ENCODE measurements at places on chromosomes 4 and X.

- no peak for DNase-seq
- no peaks in the 10 kb centered on the region for H3K4me1 ChIP-seq
- no peaks in the 10 kb centered on the region for H3K36me3 ChIP-seq
- no peaks in the 10 kb centered on the region for H3K27me3 ChIP-seq
- H3K4me3 ChIP-seq = no peak overlapping the region
Measured at GRCh38 chr4:83993774-83994173, 457.9 kb downstream of the GPAT3 start.

DNA sequence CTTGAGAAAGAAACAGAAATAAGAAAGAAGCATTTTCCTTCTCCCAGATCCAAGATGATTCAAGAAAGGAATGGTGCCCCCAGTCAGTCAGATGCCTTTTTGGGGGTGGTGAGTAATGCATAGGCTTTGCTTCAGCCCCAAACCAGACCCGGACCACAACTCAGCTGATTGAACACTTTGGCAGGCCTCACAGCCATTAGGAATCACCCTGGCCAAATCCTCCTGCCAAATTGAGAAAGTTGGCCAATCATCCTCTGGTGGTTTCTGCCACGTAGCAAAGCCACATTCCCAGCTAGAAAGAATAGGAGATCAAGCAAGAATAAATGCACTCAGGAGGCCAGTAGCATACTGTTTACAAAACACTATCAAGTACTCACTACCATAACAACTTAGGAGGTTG, 33.7 kb downstream of the FRMD7 start:
- no peaks in the 10 kb centered on the region for H3K27me3 ChIP-seq
- H3K4me3 ChIP-seq = no peak overlapping the region
- no peaks in the 10 kb centered on the region for H3K36me3 ChIP-seq
- H3K4me1 ChIP-seq = no peaks in the 10 kb centered on the region
- no peak overlapping the region for H3K27ac ChIP-seq

GRCh38 chr4:78551420-78552351, at the start of gene ANXA3:
Gene ANXA3 (plus strand): TSS chr4:78551770. CDS start chr4:78554474, 2,704 bp downstream.
- no peak within 1 kb of the TSS for H3K4me3 ChIP-seq
- DNase-seq = no peak
- H3K27ac ChIP-seq = no peak within 1 kb of the TSS
- no peaks in the 10 kb centered on the region for H3K4me1 ChIP-seq
- peaks cover 14% of the 10 kb centered on the region for H3K27me3 ChIP-seq

DNA sequence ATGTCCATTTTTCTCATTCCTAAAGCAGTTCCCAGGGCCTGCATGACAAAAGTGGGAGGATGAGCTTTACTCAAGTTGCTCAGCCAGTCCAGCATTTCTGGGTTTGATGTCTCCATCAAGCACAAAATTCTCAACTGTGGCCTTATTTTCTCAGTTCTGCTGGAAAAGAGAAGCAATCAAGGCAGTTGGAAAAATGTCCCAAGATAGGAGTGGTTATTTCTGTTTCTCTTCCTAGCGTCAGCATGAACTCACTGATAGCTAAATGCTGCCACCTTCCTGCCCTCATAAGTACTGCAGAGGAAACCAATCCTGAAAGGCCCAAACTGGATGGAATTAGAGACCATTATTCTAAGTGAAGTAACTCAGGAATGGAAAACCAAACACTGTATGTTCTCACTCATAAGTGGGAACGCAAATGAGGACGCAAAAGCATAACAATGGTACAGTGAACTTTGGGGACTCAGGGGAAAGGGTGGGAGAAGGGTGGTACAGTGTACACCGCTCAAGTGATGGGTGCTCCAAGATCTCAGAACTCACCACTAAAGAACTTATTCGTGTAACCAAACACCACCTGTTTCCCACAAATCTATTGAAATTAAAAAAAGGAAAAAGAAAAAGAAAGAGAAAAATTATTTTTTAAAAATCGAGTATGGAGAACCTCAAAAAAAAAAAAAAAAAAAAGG, 29.6 kb downstream of the ADH7 start:
- H3K4me3 ChIP-seq = no peak overlapping the region
- H3K27me3 ChIP-seq = no peaks in the 10 kb centered on the region
- H3K36me3 ChIP-seq = no peaks in the 10 kb centered on the region

GRCh38 chr4:130056286-130056685, 960.3 kb downstream of the C4orf33 start:
- no peak for DNase-seq
- H3K4me1 ChIP-seq = no peaks in the 10 kb centered on the region
- H3K36me3 ChIP-seq = no peaks in the 10 kb centered on the region
- no peak overlapping the region for H3K4me3 ChIP-seq

DNA sequence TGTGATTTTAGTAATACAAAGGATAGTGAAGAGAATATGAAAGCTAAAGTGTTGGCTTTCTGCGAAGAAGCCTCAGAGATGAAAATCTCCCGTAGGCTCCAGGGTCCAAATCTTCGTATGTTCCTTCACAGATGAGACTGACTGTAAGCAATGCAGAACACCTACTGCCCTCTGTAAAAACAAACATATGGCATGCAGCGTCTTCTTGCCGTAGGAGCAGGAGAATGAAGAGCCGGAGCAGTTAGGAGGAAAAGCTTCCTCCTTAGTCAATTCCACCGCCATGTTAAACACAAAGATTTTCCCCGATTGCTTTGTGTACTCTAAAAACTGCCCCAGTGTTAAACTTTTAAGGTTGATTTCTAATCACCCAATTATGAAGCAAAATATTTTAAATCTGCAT, 22.5 kb downstream of the RWDD4 start:
- DNase-seq = no peak
- H3K36me3 ChIP-seq = no peaks in the 10 kb centered on the region
- no peak overlapping the region for H3K27ac ChIP-seq

- no peak overlapping the region for H3K4me3 ChIP-seq
- no peaks in the 10 kb centered on the region for H3K27me3 ChIP-seq
- H3K27ac ChIP-seq = no peak overlapping the region
- no peak for DNase-seq
- no peaks in the 10 kb centered on the region for H3K4me1 ChIP-seq
Measured at GRCh38 chrX:67545893-67546495, 2.2 kb downstream of the AR start.

DNA sequence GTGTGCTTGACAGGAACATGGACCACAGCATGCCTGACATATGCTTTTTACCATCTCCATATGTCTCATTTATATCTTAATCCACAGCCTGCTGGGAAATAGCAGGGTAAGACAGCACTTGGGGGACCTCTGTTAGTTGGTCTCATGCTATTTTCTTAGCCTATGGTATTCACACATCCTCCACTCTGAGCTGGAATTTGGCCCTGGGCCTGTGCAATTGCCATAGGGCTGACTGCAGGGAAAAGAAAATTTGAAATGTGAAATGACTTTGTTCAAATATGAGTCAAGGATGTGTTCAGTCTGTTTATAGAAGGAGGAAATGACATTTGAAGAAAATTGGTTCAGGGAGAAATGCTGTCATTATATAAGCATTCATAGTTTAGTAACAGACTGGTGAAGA, 9.6 kb upstream of the MAP7D3 start:
- H3K36me3 ChIP-seq = no peaks in the 10 kb centered on the region
- DNase-seq = no peak
- H3K27ac ChIP-seq = no peak overlapping the region
- peaks cover 12% of the 10 kb centered on the region for H3K4me1 ChIP-seq

- DNase-seq = no peak
- H3K27ac ChIP-seq = no peak overlapping the region
- H3K36me3 ChIP-seq = no peaks in the 10 kb centered on the region
- H3K27me3 ChIP-seq = no peaks in the 10 kb centered on the region
Measured at GRCh38 chr4:101186567-101187184, 160.7 kb downstream of the PPP3CA start.

DNA sequence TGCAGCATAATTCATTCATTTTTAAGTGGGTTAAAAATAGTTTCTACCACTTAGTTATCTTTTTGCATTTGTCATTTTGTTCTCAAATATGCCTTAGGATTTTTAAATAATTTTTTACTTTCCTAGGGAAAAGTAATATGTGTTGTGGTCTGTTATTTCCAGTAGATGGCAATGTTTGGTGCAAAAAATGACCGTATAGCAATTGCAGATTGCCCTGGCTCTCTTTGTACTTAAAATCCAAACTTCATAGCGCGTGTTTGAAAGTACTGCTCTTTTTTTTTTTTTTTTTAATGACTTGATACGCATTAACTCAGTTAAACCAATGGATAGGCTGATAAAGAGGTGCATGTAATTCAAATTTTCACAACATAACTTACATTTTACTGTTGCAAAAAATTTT, 74.4 kb upstream of the RBMX start:
- H3K36me3 ChIP-seq = no peaks in the 10 kb centered on the region
- H3K4me1 ChIP-seq = no peaks in the 10 kb centered on the region
- DNase-seq = peak; percentile 14
- H3K27me3 ChIP-seq = no peaks in the 10 kb centered on the region

- H3K27ac ChIP-seq = no peak overlapping the region
- H3K4me1 ChIP-seq = no peaks in the 10 kb centered on the region
- peaks cover 12% of the 10 kb centered on the region for H3K36me3 ChIP-seq
- no peak for DNase-seq
Measured at GRCh38 chr4:55993994-55994663, 45.4 kb downstream of the CEP135 start.

DNA sequence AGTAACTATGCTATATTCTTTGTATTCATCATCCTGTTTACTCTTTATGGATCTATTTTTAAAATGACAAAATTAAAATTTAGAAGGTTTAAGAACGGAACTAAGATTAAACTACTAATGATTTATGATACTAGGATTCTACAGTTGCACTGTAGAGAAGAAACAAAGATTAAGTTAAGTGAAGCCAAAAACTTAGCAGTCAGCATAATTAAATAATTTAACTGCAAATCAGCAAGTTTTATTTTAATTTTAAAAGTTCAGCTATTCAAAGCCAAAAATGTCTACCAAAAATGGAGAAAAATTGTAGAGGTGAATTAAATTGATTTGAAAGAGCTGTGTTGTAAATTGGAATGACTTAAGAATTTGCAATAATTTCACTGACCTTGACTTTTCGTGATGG, 30.8 kb downstream of the NDST4 start:
- no peaks in the 10 kb centered on the region for H3K4me1 ChIP-seq
- H3K27ac ChIP-seq = no peak overlapping the region
- H3K36me3 ChIP-seq = no peaks in the 10 kb centered on the region

- H3K36me3 ChIP-seq = no peaks in the 10 kb centered on the region
- H3K4me3 ChIP-seq = no peak overlapping the region
- H3K27me3 ChIP-seq = no peaks in the 10 kb centered on the region
- no peak overlapping the region for H3K27ac ChIP-seq
Measured at GRCh38 chrX:38548508-38548907, 12.8 kb upstream of the TSPAN7 start.

DNA sequence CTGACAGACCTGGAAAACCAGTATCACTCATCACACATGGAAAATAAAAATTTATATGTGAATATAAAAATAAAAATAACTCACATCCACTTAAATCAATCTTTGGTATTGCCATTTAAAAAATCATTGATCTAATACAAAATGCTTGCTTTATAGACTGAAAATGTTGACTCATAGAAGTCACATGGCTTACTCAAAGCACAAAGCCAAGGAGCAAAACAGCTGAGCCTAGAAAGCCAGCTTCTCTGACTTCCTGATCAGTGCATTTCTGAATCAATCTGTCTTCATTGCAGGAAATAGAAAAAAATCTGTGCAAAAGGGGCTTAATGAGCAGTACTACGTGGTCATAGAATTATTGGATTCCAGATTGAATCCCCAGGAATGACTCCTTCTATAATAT, 176.9 kb upstream of the HS3ST1 start:
- H3K36me3 ChIP-seq = no peaks in the 10 kb centered on the region
- H3K27ac ChIP-seq = no peak overlapping the region
- H3K27me3 ChIP-seq = no peaks in the 10 kb centered on the region
- H3K4me1 ChIP-seq = no peaks in the 10 kb centered on the region
- no peak overlapping the region for H3K4me3 ChIP-seq

GRCh38 chrX:111857534-111858060, 18.4 kb upstream of the TRPC5OS start:
- no peaks in the 10 kb centered on the region for H3K4me1 ChIP-seq
- no peak overlapping the region for H3K27ac ChIP-seq
- H3K36me3 ChIP-seq = no peaks in the 10 kb centered on the region
- no peak overlapping the region for H3K4me3 ChIP-seq
- DNase-seq = no peak

- H3K27me3 ChIP-seq = no peaks in the 10 kb centered on the region
- DNase-seq = no peak
- H3K36me3 ChIP-seq = no peaks in the 10 kb centered on the region
- no peaks in the 10 kb centered on the region for H3K4me1 ChIP-seq
Measured at GRCh38 chr4:7659429-7660175, 224.9 kb upstream of the PSAPL1 start.

DNA sequence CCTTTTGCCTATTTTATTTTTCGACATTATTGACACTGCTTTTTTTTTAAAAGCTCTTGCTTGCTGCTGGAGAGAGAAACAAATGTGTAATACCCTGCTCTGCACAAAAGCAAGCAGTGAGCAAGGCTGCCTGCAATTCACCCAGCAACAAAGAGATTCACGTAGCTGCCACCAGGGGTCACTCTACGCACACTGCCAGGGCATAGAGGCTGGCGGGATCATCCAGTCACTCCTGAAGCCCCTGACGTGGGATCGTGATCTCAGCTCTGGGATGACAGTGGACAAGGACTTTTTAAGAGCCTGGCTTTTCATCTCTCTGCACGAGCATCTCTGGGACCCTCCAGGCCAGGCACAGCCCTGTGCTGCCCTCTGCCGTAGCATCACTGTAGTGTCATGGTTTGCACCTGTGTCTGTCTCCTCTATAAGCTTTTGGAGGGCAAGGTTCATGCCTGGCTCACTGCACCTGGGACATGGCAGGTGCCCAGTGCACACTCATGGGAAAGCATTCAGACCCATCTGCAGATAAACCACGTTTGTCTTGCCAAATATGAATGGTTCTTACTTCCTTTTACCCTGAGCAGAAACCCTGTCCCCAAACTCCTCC, 19.8 kb downstream of the C4orf50 start:
- no peaks in the 10 kb centered on the region for H3K27me3 ChIP-seq
- no peak for DNase-seq
- no peaks in the 10 kb centered on the region for H3K4me1 ChIP-seq
- H3K4me3 ChIP-seq = no peak overlapping the region
- no peak overlapping the region for H3K27ac ChIP-seq

- no peak overlapping the region for H3K27ac ChIP-seq
- H3K4me3 ChIP-seq = no peak overlapping the region
- H3K36me3 ChIP-seq = no peaks in the 10 kb centered on the region
- H3K4me1 ChIP-seq = no peaks in the 10 kb centered on the region
- no peaks in the 10 kb centered on the region for H3K27me3 ChIP-seq
- DNase-seq = no peak
Measured at GRCh38 chrX:139209342-139209741, 321.2 kb upstream of the F9 start.

Data from CD4-positive, alpha-beta memory T cell (primary cell).